Ureter (tissue), 1 donor: ENCODE measurements at places on chromosomes 13 and 19. TPM values are rescaled to one million over a fixed set of nuclear protein-coding genes. Genes with fewer than 3 reads are reported as not detected.

DNA sequence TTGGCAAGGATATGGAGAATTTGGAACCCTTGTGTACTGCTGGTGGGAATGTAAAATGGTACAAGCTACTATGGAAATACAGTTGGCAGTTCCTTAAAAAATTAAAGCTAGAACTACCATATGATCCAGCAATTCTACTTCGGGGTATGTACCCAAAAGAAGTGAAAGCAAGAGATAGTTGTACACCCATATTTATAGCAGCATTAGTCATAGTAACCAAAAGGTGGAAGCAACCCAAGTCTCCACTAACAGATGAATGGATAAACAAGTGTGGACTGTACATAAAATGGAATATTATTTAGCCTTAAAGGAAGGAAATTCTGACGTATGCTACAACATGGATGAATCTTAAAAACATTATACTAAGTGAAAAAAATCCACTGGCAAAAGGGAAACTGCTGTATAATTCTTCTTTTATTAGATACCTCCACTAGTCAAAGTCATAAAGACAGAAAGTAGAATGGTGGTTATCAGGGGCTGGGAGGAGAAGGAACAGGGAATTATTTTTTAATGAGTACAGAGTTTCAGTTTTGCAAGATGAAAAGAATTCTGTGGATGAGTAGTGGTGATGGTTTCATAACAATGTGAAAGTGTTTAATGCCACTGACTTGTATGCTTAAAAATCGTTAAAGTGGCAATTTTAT, 141.6 kb downstream of the RXFP2 start:
- no peak for DNase-seq

MYPOP gene
- total RNA-seq, result 5.5 TPM

DNA sequence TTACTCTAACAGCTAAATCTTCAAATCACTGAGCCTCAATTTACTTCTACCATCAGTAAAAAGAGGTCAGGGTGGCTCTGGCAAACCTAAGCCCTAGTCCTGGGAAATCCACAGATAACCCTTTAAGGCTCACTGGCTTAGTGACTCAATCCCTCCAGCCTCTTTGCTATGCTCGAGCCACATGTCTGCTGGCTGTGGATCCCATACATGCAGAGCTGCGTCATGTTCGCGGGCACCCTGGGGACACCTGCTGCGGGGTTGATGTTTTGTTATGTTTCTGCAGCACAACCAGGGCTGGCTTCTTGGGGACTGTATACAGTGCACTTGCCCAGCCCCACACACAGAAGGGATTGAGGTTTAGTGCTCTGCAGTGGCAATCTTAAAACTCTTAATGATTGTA, 41.6 kb upstream of the C13orf42 start:
- DNase-seq, result no peak

- peak; percentile 67 for DNase-seq
Observed at GRCh38 chr19:14248578-14249011, 42.6 kb upstream of the ADGRL1 start.
